ENCODE measurements at places on chromosomes 3 and 15. TPM values are rescaled to one million over a fixed set of nuclear protein-coding genes. Genes with fewer than 3 reads are reported as not detected.

DNA sequence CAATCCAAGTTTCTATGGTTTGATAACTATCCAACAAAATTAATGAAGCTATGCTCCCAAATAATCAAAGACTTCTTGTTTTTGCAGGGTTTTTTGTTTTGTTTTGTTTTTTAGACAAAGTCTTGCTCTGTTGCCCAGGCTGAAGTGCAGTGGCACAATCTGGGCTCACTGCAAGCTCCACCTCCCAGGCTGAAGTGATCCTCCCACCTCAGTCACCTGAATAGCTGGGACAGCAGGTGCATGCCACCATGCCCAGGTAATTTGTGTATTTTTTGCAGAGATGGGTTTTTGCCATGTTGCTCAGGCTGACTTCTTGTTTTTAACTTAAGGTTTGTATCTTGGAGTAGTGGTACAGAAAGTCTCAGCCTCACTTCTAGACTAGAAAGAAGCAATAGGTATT, 11.0 kb upstream of the GATM start:
- DNase-seq: no peak
- peaks cover 48% of the 10 kb centered on the region for H3K27me3 ChIP-seq
- no peak overlapping the region for H3K4me3 ChIP-seq
- H3K4me1 ChIP-seq: peaks cover 2% of the 10 kb centered on the region
- H3K27ac ChIP-seq: no peak overlapping the region

- DNase-seq: no peak
- H3K4me3 ChIP-seq: peak overlapping the region; percentile 66
- H3K27ac ChIP-seq: peak overlapping the region; percentile 84
- H3K27me3 ChIP-seq: peaks cover 17% of the 10 kb centered on the region
- no peaks in the 10 kb centered on the region for H3K36me3 ChIP-seq
Measured at GRCh38 chr3:140832883-140833282, 108.8 kb upstream of the SLC25A36 start.

DNA sequence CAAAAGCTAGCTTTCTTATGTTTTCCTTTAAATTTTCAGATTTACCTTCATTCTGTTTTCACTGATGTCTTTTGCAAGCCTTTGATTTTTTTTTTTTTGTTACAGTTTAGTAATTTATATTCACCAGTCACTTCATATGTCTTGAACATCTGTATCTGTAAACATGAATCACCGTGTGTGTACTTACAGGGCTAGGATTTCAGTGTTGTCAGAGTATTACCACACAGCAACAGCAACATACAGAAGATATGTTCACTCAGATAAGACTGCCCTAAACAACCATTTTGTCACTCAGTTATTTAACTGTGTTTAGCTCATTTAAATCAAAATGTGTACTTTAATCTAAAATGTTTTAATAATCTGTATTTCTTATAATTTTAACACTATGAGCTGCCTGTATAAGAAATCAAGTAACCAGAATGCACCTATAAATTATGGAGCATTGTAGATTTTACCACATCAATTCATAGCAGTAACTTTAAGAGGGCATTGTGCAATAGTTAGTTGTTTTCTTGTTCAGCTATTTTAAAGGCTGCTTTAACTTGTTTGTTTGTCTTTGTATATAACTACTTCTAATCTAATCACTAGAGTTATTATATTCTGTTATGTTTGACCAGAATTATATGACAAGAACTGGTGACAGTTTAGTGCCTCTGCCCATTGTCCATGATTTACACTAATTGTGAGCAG, 50.4 kb downstream of the GHSR start:
- no peak overlapping the region for H3K27ac ChIP-seq
- peaks cover 2% of the 10 kb centered on the region for H3K4me1 ChIP-seq
- no peak overlapping the region for H3K4me3 ChIP-seq
- peaks cover 17% of the 10 kb centered on the region for H3K36me3 ChIP-seq
- no peaks in the 10 kb centered on the region for H3K27me3 ChIP-seq

DNA sequence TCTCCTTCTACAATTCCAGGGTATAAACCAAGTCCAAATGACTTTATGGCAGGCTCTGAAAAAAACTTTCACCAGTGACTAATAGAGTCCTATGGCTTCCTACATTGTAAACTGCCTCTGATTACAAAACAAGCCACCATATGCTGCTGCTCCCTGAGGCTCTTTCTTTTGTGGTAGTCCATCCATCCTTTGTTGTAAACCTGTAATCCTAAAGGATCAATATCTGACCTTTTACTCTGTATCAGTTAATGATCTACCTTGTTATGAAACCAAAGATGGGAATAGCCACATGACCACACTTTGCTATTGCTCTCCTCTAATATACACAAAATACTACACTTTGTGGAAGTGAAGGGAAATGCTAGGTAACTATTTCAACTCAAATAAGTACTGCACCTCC, 434.7 kb upstream of the AGTR1 start:
- H3K27me3 ChIP-seq: no peaks in the 10 kb centered on the region
- no peak overlapping the region for H3K4me3 ChIP-seq
- DNase-seq: no peak

DNA sequence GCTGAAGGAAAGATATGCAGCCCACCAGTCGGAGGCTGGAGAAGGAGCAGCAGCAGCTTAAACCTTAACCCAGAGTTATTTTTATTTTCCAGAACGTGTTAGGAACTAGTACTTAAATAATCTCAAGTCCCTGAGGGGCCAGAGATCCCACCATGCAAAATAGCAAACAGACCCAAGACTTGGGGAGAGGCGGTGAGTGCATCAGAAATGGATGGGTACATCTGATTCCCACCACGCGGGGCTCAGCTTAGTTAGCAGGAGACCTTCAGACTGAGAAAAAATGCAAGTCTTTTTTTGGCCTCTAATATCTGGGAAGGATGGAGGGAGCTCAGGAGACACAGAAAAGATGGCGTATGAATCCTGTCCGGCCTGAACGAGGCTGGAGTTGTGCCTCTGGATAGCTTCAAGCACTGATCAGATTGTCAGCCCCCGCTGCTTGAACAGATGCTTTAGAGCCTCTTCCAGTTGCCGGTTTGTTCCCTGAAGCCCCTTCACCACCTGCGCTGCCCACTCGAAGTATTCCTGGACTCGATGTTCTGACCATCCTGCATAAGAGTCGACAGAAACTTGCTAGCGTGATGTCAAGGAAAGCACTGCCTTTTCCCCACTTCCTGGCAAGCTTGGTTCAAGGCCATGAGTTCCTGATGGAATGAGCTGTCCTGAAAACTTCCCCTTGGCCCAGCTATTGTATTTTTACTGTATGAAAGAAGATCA, 1.3 kb downstream of the HDDC3 start:
- H3K4me1 ChIP-seq: peaks cover 36% of the 10 kb centered on the region
- peak overlapping the region; percentile 99 for H3K27ac ChIP-seq
- no peak for DNase-seq
- no peaks in the 10 kb centered on the region for H3K36me3 ChIP-seq
- peak overlapping the region; percentile 99 for H3K4me3 ChIP-seq

DNA sequence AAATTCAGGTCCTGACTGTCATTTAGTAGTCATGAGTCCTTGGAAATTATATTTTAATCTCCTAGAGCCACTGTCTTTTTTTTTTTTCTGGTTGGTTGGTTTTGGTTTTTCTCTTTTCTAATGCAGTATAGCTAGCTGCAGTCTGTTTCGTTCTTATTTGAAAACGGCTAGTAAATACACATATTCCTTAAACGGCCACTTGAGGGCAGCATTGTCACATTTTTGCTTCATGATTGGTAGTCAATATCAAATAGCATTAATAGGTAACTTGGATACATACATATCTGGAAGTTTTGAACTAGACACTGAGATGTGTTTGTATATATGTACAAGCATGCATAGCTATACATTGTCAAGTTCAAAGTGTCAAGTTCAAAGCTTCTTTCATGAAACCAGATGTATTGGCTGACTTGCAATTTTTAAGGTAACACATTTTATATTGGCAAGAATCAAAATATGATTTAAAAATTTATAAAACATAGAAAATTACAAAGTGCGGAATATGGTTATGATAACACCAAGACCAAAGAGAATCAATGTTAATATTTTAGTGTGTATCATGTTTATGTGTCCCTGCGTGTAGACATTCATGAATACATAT, 22.5 kb downstream of the GABRA5 start:
- peaks cover 2% of the 10 kb centered on the region for H3K27me3 ChIP-seq
- no peak overlapping the region for H3K27ac ChIP-seq
- no peaks in the 10 kb centered on the region for H3K36me3 ChIP-seq
- no peaks in the 10 kb centered on the region for H3K4me1 ChIP-seq
- DNase-seq: no peak

GRCh38 chr15:46622851-46623250, 988.0 kb downstream of the SQOR start:
- no peaks in the 10 kb centered on the region for H3K36me3 ChIP-seq
- no peak for DNase-seq
- no peaks in the 10 kb centered on the region for H3K27me3 ChIP-seq
- H3K4me1 ChIP-seq: no peaks in the 10 kb centered on the region

DNA sequence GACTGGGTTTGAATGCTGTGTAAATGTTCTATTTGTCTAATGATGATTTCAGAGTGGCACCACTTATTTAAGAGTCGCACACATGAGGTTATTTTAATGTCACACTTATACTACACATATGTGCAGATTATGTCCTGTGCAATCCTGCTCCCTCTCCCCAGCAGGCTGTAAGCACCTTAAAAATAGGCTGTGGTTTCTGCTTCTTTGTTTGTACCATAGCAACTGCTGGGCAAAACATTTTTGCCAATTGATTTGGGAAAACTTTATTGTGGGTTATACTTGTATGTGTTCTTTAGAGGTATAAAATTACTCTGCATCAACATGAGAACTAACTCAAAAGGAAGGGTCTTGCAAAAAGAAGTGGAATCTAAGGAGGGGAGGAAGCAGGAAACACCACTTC, 318.5 kb downstream of the NTRK3 start:
- H3K36me3 ChIP-seq: no peaks in the 10 kb centered on the region
- H3K27me3 ChIP-seq: peaks cover 8% of the 10 kb centered on the region
- no peaks in the 10 kb centered on the region for H3K4me1 ChIP-seq
- no peak for DNase-seq
- H3K27ac ChIP-seq: no peak overlapping the region

GRCh38 chr15:66644869-66645268, 57.2 kb upstream of the SMAD6 start:
- H3K4me1 ChIP-seq: no peaks in the 10 kb centered on the region
- no peak overlapping the region for H3K4me3 ChIP-seq
- no peak for DNase-seq
- H3K27me3 ChIP-seq: no peaks in the 10 kb centered on the region
- H3K27ac ChIP-seq: no peak overlapping the region
- no peaks in the 10 kb centered on the region for H3K36me3 ChIP-seq

- DNase-seq: no peak
- H3K27ac ChIP-seq: no peak overlapping the region
- peaks cover 10% of the 10 kb centered on the region for H3K27me3 ChIP-seq
- H3K4me1 ChIP-seq: no peaks in the 10 kb centered on the region
- peaks cover 6% of the 10 kb centered on the region for H3K36me3 ChIP-seq
Measured at GRCh38 chr15:68047826-68048225, 6.3 kb upstream of the PIAS1 start.

- H3K27me3 ChIP-seq: no peaks in the 10 kb centered on the region
- no peaks in the 10 kb centered on the region for H3K4me1 ChIP-seq
- no peak overlapping the region for H3K4me3 ChIP-seq
- DNase-seq: no peak
- H3K27ac ChIP-seq: no peak overlapping the region
Measured at GRCh38 chr3:116238846-116239565, 206.3 kb downstream of the LSAMP start.

DNA sequence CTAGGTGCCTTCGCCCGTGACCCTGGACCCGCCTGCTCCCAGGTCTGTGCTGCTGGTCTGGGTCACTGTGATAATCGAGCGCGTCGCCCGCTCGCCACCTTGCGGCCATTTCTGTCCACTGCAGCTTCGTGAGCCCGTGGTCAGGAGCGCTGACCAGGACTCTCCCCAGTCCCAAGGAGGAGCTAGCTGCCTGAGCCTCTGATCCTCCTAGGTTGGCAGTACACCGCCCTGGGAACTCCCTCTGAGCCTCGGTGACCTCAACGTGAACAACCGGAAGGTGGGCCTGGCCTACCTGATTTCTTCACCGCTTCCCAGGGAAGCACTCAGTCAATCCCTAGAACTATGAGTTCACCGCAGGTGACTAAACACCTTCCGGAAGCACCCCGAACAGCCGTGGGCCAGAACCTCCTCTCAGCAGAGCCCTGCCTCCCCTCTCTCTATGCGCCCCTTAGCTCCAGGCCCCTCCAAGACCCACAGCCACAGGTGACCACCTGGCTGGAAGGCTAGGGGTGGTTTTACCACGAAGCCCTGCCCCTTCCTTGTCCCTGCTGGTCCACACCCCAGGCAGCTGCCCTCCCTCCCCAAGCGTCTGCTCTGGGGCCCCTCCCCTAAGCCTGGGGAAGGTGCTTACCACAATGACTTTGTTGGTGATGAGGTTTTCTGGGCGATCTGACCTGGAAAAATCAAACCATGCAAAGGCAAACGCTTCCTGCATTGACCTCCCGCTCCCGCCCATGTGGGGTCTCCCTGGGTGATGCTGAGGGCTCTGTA, 9.7 kb downstream of the PLA2G4D start:
- peaks cover 3% of the 10 kb centered on the region for H3K27me3 ChIP-seq
- peak overlapping the region; percentile 48 for H3K27ac ChIP-seq
- H3K4me1 ChIP-seq: peaks cover 10% of the 10 kb centered on the region
- H3K36me3 ChIP-seq: no peaks in the 10 kb centered on the region

DNA sequence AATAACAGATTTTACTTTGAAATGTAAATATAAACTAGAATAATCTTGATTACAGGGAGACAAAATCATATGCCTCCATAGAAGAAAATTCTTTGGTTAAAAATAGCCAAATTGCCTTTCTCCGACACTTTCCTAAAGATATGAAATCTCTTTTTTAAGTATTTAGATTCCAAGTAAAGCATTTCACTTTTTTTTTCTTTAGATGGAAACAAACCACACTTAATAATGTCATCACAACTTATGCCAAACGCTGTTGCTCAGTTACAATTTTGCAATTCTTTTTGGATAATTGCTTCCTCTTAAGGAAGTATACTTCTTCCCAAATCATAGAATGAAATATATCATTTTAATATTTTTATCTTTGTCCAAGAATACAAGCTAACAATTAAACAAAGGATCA, 294.1 kb upstream of the ARL6 start:
- no peak overlapping the region for H3K27ac ChIP-seq
- H3K36me3 ChIP-seq: no peaks in the 10 kb centered on the region
- DNase-seq: no peak
- no peak overlapping the region for H3K4me3 ChIP-seq

DNA sequence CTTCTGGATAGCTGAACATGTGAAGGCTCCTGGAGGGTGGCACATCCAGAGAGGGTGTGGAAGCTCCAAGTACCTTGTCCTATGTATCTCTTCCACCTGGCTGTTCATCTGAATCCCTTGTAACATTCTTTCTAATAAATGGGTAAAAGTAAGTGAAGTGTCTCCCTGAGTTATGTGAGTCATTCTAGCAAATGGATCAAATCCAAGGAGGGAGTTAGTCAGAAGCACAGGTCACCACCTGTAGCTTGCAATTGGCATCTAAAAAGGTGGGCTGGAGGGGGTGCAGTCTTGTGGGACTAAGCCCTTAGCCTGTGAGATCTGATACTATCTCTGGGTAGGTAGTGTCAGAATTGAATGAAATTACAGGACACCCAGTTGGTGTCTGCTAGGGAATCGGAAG, 71.0 kb downstream of the WWTR1 start:
- no peak overlapping the region for H3K27ac ChIP-seq
- no peaks in the 10 kb centered on the region for H3K36me3 ChIP-seq
- DNase-seq: no peak
- H3K27me3 ChIP-seq: peaks cover 40% of the 10 kb centered on the region
- no peak overlapping the region for H3K4me3 ChIP-seq
- H3K4me1 ChIP-seq: peaks cover 2% of the 10 kb centered on the region

GRCh38 chr15:71114066-71114680, 1.1 kb upstream of the THSD4 start:
- DNase-seq: no peak
- no peak overlapping the region for H3K4me3 ChIP-seq
- H3K36me3 ChIP-seq: no peaks in the 10 kb centered on the region

The CCR9 gene
- total RNA-seq: 19.4 TPM

The CAMK2N2 gene
- total RNA-seq: not detected

The KY gene
- not detected for total RNA-seq

The TM4SF4 gene
- not detected for total RNA-seq

The CYP8B1 gene
- not detected for total RNA-seq

The SH2D7 gene
- total RNA-seq: 0.11 TPM

The SATB1 gene
- 281 TPM for total RNA-seq
